CD4-positive, alpha-beta T cell treated with Interleukin-2 at 100 ng/mL for 4 hours (primary cell): ENCODE measurements at places on chromosomes 5 and 9.

DNA sequence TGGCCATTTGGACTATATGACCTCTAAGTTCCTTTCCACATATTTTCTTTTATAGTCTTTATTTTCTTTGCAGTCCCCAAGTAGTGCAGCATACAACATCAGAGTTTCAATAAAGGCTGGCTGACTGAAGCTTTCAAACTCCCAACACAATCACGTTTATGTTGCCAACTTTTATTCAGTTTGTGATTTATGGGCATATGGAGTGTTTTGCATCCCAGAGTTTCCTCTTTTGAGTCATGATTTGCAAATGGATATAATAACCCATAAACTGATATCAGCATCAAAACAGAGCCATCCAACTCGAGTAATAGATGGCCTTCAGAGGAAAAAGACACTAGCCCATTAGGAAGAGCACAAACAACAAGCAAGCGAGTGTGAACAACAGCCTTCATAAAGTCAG, 414.0 kb downstream of the ELAVL2 start:
- no peak for DNase-seq

DNA sequence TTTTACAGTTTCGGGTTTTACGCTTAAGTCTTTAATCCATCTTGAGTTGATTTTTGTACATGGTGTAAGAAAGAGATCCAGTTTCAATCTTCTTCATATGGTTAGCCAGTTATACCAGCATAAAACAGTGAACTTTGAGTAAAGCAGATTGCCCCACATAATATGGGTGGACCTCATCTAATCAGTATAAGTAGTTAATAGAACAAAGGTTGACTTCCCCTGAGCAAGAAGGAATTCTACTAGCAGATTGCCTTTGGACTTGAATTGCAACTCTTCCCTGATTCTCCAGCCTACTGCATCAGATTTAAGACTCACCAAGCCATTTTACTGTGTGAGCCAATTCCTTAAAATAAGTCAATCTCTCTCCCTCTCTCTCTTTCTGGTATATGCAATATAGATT, 173.2 kb downstream of the SNCAIP start:
- no peak for DNase-seq

DNA sequence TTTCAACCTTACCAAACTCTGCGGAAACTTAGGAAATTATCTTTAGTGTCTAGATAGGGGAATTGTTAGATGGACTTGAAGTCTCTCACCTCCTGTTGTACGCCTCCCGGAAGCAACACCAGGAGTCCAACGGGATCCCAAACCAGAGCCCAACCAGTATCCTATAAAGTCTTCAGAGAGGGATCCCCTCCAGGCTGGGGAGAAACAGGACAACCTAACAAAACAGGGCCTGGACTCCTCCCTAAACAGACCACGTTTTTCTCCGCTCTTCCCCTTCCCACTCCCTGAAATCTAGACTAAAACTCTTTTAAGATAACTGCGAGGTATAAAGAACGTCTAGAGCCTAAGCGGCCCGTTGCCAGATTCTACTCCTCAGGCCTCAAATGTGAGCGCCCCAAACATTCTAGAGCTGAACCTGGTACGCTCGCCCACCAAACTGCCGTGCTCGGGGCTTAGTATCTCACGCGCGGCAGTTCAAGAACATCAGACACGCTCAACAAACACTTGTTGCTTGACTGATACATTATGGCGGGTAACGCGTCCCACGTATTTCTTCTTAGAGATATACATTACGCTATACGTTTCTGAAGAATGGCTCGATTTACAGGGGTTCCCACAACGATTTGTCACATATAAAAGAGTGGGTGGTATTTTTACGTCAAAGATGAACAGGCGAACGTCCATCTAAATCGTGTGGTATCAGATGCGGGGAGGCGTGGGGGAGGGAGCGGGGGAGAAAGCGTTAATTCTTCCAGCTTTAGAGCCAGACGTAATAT, 663 bp upstream of the SMIM27 start:
- peak; percentile 37 for DNase-seq

DNA sequence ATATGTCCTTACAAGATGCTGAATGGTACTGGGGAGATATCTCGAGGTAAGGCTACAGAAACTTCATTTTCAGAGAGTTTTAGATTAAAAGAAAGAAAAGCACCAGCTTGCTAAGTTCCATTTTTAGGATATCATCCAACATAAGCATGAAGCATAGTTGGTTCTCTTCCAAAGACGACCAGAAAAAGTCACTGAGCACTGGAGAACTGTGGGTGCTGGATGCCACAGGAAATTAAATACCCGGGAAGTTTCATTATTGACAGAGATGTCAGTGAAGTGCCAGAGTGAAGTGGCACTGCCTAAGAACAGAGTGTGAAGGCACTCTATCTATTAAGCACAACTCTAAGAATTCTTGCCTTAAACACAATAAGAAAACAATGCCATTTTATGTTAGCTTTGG, 76.8 kb downstream of the PIK3R1 start:
- DNase-seq, result no peak

DNA sequence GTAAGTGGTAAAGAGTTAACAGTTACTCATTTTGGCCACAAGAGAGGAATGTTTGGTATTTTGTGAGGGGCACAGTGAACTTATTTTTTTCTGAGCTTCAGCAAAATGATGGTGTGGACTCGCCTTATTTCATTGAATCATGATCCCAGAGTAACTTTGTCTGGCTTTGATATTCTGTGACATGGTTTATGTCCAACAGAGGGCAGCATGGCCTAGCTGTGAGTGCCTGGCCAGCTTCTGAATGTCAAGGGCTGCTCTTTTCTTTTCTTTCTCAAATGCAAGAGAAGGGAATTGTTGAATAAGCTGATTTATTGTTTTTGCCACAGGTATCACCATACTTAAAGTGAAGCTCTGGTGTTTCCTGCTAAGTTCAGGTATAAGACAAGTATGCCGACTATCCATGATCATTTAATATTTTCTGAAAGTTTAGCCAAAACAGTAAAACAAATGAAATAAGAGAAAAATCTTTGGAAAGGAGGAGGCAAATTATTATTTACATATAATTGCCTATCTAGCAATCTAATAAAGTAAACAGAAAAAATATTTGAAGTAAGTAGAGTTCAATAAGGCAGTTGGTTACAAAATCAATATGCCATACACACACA, 31.7 kb downstream of the MRPL22 start:
- no peak for DNase-seq

DNA sequence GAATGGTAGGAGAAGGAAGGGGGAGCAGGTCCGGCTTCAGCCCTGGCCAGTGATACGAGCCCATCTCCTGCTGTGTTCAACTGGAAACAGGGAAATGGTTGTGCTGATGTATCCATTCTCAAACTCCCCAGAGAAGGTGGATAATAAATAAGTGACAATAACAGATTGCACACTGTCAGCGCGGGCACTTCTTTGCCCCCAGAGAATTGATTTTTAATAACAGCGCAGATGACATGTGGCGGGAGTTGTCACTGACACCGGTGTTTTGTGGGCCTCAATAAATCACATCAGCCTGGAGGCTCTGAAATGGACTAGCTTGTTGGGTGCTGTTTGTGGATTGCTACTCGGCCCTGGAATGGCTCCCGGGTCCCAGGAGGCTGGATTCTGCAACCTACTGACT, 141.4 kb upstream of the PANK3 start:
- DNase-seq, result no peak

GRCh38 chr9:16593746-16594145, 276.7 kb downstream of the BNC2 start:
- no peak for DNase-seq

DNA sequence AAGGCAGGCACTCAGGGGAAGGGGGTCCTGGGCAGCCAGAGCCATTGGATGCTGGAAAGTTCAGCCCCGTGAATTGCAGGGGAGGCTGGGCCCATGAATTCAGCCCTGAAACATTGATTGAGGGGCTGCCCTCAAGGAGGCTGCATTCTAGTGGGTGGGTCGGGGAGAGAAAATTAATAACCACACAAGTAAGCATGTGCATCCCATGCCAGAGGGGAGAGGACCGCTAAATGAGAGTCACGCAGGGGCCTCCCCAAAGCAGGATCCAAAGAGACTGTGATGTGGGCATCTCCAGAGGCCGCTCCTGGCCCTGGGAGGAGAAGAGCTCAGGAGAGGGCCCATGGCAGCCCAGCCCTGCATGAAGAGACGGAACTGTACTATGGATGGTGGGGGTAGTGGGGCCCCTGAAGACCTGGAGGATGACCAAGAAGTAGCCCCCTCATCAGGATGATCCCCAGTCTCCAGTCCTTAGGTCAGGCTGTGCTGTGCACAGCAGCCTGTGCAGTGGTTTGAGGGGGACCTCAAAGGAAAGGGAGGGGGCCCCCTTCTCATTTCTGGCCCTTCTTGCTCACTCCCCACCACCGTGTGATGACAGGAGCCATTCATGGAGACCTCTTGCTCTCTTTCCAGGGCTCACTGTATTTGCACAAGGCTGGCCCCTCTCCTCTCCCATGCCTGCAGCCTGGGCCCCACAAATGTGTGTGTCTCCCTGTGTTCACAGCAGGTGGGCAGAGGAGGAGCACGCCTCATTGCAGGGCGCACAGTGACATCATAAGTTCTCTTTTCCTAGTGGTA, 233.6 kb upstream of the IRX1 start:
- DNase-seq, result no peak

DNA sequence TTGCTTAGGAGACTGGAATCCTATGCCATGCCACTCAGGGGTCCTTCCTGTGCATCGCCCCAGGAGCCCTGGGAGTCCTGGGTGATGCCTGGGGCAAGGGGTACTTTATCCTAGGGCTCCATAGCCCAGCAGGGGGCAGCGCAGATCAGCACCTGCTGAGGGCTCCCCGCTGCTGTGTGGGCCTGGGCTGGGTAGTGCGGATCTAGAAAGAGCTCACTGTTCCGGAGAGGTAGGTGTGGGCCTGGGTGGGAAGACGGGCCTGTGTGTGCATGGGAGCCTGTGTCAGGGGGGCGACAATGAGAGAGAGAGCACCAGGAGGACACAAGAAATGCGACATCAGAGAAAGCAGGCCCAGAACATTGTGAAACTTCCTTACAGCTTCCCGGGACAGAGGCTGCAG, 11.4 kb upstream of the DAB2IP start:
- no peak for DNase-seq

- DNase-seq, result no peak
Observed at GRCh38 chr9:89382026-89382986, 64.0 kb downstream of the SECISBP2 start.

DNA sequence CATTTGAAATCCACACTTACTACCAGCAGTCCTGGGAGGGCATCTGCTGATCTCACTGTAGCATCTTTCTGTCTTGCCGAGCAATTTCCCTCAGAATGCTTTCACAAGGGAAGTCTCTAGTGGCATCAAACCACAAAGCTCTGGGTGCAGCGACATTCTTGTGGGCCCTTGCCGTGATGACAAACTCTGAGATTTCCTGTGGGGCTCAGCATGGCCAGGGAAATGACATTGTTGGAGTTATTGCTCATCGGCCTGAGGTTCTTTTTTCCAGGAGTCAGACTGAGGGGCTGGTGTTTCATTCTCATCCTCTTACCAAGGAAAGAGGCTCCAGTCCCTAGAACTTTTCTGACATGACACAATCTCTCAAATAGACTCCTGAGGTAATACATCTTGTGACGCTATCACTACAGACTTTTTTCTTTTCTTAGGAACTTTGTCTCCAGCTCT, 51.4 kb downstream of the PFDN1 start:
- DNase-seq, result peak; percentile 87

DNA sequence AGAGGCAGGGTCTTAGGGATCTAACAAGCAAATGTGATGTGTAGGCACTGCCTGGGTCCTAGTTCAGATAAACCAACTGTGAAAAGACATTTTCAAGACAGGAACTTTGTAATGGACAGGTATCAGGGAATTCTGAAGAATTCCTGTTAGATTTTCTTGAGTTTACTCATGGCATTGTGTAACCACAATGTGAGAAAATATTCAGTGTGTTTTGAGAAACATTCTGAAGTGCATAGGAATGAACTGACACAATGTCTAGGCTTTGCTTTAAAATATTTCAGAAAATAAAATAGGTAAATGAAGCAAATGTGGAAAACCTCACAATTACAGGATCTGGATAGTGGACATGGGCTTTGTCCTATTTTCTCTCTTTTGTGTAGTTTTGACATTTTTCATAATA, 15.2 kb upstream of the AFAP1L1 start:
- DNase-seq, result no peak

DNA sequence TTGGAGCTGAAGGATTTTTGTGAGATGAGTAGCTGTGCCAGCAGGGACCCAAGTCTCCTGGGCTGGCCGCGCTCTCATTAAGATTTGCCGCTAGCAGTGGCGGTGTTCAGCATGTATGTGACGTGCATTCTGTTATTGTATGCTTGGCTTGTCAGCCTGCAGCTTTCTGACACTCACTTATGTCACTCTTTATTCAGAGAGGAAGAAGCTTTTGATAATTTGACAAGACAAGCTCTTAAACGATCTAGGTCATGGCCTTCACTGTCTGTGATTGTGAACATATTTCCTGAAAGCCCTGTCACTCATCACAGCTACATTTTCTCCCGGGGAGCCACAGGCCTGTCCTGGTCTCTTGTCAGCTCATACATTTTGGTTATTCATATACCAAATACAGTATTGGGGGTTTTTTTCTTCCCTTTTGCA, 98.2 kb upstream of the GRHPR start:
- no peak for DNase-seq

DNA sequence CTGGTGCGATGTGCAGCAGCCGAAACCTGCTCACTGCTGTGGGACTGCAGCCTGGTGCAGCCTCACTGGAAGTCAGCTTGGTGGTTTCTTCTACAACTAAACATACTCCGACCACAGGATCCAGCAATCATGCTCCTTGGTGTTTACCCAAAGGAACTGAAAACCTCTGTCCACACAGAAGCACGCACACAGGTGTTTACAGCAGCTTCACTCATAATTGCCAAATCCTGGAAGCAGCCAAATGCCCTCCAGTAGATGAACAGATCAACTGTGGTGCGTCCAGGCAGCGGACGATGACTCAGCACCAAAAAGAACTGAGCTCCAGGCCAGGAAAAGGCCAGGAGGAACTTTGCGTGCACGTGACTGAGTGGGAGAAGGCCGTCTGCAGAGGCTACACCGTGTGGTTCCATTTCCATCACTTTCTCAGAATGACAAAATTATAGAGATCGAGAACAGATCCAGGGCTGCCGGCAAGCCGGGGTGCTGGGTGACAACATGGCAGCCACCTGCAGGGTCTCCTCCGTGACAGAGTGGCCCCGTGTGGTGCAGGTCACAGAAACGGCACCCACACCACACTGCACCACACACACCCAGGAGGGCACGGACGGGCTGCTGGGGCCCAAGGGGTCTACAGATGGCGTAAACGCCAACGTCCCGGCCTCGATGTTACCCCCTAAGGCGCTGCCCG, 23.1 kb upstream of the NSMF start:
- no peak for DNase-seq

- DNase-seq, result no peak
Observed at GRCh38 chr5:73039082-73039481, 81.3 kb upstream of the TMEM171 start.

- DNase-seq, result no peak
Observed at GRCh38 chr5:126723643-126724042, 53.3 kb upstream of the LMNB1 start.
